Stimulated activated CD8-positive, alpha-beta memory T cell treated with anti-CD3 and anti-CD28 coated beads, Interleukin-4, amount 100 ng/mL, for 4 hours (primary cell): ENCODE measurements at places on chromosomes 11 and 22.

GRCh38 chr22:22877523-22878210, 9.9 kb upstream of the IGLL5 start:
- DNase-seq, result peak; percentile 54

GRCh38 chr11:86473991-86474833, 99.5 kb downstream of the CCDC81 start:
- DNase-seq, result no peak

DNA sequence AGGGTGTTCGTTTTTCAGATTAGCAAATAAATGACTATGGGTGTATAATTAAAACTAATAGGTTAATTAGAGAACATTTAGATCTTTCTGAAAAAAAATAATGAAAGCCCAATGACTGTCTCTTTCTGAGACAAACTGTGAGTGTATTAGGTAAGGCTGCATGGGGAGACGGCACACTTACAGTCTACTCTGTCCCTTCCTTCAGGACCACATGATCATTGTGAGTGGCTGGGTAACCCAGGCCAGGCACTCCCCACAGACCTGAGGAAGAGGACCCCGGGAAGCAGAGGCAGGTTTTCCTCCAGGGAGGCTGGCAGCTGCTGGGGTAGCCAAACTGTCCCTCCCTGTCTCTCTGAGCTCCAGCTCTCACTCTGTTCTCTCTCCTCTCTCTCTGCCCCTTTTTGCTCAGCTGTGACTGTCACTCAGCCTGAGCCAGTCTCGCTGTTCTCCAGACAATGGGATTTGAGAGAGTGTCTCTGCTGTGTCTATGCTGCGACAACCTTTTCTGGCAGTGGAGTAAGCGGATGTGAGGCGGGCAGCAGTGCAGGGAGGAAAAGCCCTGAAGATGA, 83.1 kb upstream of the NCAM1 start:
- DNase-seq, result no peak

GRCh38 chr11:127789927-127790326, 789.4 kb upstream of the KIRREL3 start:
- no peak for DNase-seq

DNA sequence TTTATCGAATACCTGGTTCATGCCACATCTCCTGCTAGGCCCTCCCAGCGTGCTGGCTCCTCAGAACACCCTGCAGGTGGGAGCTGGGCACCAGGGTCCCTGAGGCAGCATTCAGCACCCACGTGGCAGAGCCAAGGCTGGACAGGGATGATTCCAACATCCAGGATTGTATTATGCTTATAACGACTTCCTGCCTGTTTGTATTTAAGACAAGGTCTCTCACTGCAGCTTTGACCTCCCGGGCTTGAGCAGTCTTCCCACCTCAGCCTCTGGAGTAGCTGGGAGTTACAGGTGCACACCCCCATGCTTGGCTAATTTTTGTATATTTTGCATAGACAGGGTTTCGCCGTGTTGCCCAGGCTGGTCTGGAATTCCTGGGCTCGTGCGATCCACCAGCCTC, 64.7 kb upstream of the WNT7B start:
- no peak for DNase-seq

GRCh38 chr11:1391165-1392075, 1.7 kb downstream of the BRSK2 start:
- no peak for DNase-seq

GRCh38 chr11:61820174-61820573, 3.4 kb upstream of the FADS1 start:
- DNase-seq, result no peak

DNA sequence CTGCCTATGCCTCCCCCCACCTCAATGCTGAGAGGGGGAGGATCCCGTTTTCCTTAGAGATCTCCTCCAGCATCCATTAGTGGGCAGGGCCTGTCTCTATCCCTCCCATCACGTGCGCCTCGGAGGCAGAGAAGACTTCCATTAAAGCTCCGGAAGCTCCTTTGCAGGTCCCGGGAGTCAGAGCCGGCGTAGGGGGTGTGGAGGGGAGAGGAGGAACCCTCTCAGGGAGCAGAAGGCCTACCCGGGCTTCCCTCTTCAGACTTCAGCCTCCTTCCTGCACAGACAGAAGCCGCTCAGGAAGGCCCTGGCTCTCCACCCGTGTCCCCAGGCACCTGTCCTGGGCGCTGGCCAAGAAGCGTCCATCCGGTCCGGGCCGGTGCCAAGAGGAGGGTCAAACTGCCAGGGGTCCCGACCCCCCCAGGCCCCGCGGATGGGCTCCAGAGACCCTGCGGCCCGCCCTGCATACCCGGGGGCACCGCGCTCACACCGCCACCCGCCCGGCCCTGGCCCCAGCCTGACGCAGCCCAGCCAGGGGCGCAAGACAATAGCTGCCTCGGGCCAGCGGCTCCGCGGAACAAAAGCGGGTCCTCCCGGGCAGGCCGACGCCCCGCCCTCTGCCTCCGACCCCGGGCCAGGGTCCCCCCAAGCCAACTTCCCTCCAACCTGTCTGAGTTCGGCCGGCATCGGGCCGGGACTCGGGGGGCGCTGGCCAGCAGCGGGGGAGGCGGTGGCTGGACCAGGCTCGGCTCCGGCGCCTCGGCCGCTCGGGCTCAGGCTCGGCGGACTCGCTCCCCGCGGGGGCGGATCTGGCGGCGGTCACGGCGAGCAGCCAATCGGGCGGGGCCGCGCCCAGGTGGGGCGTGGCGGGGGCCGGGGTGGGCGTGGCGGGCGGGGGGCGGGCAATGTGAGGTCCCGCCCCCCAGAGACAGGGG, 29.9 kb downstream of the ARVCF start:
- peak; percentile 39 for DNase-seq

DNA sequence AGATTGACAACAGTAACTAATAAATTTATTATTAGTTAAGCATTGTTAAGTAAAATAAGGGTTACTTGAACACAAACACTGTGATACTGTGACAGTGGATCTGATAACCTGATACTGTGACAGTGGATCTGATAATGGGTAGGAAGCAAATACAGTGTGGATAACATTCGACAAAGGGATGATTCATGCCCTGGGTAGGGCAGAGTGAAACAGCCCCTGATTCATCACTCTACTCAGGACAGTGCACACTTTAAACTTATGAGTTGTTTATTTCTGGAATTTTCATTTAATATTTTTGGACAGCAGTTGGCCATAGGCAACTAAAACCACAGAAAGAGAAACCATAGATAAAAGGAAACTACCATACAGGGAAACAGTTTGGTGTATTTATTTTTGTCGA, 60.8 kb upstream of the CTSC start:
- no peak for DNase-seq

GRCh38 chr11:132106096-132106982, 735.9 kb downstream of the NTM start:
- DNase-seq, result no peak

GRCh38 chr11:94338651-94339050, 34.3 kb downstream of the IZUMO1R start:
- DNase-seq, result no peak

GRCh38 chr11:102451681-102452460, 694 bp downstream of the TMEM123 start:
- DNase-seq, result peak; percentile 38

DNA sequence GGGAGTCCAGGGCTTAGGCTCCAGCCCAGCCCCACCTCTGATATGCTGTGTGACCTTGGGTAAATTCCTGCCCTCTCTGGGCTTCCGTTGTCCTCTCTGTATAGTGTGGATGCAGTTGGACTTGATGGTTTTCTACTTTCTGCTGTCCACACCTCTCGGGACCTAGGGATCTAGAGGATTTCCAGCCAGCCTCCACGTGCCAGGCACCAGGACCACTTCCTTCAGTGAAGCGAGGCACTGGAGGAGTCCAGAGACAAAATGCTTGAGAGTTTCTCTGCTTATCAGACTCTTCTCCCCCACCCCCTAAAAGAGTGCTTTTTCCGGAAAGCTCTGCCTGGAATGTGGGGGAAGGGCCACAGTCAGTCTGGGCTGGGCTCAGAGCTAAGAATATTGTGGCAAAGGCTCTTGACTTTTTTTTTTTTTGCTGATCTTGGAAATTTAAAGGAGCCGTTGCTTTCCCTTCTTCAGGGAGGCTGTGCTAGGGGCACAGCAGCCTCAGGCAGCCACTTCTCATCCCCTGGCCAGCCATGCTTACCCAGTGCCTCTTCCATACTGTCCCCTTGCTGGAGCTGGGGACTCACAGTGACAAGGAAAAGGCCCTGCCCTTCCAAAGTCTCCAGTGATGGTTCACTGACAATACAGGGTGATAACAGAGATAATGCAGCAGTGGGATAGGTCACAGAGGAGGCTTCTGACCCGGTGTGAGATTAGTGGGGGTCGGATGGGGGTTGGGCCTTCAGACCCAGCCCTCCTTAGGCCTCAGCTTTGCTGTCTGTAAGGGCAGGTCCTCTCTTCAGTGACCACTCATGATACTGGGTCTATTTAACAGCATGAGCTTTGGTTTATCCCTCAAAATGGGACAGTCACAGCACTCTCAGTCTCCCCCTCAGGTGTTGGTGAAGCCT, 2.9 kb upstream of the SERPINH1 start:
- no peak for DNase-seq

- DNase-seq, result no peak
Observed at GRCh38 chr11:1784761-1785650, 21.3 kb upstream of the CTSD start.

GRCh38 chr11:117909611-117910382, 19.4 kb downstream of the TMPRSS13 start:
- DNase-seq, result no peak

- peak; percentile 59 for DNase-seq
Observed at GRCh38 chr22:43996170-43996980, 27.7 kb upstream of the PARVB start.

- peak; percentile 98 for DNase-seq
Observed at GRCh38 chr11:57657194-57658022, at the start of gene CLP1. CLP1 (plus strand) TSS chr11:57657762; CDS start chr11:57659477, 1,715 bp downstream.

DNA sequence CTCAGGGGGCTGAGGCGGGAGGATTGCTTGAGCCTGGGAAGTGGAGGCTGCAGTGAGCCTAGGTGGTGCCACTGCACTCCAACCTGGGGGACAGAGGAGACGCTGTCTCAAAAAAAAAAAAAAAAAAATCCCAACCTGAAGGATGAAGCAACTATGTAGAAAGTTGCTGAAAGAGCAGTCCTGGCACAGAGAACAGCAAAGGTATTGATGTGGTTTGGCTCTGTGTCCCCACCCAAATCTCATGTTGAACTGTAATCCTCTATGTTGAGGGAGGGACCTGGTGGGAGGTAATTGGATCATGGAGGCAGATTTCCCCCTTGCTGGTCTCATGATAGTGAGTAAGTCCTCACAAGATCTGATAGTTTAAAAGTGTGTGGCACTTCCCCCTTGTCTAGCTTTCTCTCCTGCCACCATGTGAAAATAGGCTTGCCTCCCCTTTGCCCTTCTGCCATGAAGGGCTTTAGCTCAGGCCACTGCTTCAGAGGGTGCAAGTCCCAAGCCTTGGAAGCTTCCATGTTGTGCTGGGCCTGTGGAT, 10.7 kb upstream of the SERPING1 start:
- no peak for DNase-seq

DNA sequence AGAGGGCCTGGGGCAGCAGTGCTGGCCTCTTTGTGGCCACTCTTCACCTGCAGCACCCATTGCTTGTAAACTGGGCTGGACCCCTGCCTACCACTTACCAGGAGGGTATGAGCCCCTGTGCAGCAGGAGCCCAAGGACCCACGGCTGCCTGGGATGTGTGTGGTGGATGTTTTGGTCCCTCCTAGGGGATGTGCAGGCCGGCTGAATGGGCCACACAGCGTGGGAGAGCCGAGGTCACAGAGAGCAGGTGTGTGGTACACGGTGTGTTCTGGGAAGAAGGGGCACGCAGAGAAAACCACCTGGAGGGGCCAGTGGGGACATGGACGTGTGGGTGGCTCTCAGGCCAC, 19.3 kb upstream of the GNB1L start:
- DNase-seq, result no peak

- peak; percentile 18 for DNase-seq
Observed at GRCh38 chr11:113289431-113290187, 24.8 kb upstream of the TTC12 start.

DNA sequence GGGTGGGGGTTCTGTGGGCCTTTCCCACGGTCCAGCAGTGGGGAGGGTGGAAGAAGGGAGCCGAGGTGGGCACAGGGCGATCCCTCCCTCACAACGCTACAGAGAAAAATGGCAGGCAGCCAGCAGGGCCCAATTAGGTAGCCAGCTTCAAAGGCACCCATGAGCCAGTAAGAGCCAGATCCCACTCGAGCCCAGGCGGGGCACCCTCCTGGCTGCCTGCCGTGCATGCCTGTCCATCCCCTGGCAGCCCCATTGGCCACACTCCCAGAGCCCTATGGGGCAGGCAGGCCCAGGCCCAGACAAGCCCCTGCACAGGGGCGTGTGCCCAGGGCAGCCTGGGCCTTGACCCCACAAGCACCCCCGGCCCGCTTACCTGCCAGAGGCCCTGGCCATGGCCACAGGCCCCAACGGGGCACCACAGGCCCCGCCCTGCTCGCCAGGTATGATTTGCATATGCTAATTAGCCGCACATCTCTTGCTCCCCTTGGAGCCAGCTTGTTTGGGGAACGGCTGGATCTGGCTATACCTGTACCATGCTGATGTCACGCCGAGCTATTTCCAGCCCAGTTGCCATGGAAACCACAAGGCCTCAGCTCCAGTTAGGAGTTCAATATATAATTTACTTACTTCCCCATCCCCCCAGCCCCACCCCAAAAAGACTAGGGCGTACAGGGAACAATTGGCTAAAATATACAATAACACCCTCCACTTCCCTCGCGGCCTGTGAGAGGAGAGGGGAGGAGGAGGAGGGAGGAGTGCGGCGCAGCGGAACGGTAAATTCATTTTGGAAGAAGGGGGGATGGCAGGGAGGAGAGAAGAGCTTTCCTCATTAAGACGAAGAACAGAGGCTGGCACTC, 47.5 kb upstream of the TCF20 start:
- no peak for DNase-seq

DNA sequence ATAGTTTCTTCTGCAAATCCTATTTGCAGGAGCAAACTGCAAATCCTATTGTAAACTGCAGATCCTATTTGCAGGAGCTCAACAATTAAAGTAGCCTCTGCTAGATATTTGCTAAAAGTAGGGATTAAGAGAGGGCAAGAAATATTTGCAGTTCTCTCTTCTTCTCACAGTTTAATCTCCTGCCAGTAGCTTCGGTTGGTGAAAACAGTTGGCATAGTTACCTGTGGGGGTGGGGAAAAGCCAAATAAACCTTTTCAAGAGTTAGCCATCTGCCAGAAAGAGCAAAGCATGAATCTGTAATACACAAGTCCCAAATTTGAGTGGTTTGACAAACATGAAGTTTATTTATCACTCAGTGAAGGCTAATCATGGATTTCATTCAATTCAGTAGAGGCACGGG, 942.5 kb downstream of the JRKL start:
- DNase-seq, result no peak
